ENCODE measurements at places on chromosomes 12 and 14.

GRCh38 chr14:75559451-75560222 lies 18.8 kb upstream of the FLVCR2 start:
- no peak for DNase-seq

DNA sequence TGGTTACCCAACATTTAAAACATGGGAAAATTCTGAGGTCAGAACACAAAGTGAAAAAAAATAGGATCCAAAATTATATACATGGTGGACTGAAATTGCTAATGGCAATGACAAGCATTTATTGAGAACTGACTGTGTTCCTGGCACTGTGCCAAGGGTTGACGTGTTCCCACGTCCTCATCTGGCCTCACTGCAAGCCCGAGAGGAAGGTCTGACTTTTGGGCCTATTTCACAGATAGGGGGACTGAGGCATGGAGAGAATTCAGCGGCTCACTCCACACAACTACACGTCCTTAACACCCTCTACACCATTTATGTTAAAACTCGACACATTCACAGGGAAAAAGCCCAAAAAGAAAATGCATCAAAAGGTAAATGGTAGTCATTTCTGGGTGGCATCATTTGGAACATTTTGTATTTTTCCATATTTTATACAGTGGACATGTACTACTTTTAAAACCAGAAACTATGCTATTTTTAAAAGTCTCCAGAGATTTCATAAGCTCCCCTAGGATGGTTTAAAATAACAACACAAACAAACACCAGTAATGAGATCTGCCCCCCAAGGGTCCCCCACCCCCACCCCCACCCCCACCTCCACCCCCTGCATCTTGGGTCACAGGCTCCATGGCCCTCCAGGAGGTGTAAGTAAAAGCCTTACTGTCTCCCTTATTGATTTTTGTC lies 27.7 kb downstream of the CLMN start:
- peak; percentile 48 for DNase-seq

GRCh38 chr14:76257111-76257803 lies 105.5 kb downstream of the GPATCH2L start:
- DNase-seq = no peak

GRCh38 chr12:111443586-111443985 lies 37.9 kb downstream of the SH2B3 start:
- DNase-seq = no peak

GRCh38 chr14:94571395-94571794 lies 9.8 kb upstream of the SERPINA5 start:
- DNase-seq = no peak

DNA sequence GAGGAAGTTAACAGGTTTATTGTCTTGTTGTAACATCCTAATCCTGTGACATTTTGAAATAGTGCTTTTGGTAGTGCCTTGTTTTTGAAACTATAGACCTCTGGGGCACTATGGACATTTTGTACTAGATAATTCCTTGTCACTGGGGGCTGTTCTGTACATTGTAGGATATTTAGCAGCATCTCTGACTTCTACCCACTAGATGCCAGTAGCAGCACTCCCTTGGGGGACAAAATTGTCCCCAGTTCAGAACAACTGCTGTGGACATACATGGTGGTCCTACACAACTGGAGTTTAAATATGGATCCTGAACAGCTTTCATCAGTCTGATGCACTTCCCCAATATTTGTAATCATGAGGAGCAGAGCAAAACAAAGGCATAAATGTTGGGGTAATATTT lies 264.7 kb downstream of the RAD51B start:
- no peak for DNase-seq

DNA sequence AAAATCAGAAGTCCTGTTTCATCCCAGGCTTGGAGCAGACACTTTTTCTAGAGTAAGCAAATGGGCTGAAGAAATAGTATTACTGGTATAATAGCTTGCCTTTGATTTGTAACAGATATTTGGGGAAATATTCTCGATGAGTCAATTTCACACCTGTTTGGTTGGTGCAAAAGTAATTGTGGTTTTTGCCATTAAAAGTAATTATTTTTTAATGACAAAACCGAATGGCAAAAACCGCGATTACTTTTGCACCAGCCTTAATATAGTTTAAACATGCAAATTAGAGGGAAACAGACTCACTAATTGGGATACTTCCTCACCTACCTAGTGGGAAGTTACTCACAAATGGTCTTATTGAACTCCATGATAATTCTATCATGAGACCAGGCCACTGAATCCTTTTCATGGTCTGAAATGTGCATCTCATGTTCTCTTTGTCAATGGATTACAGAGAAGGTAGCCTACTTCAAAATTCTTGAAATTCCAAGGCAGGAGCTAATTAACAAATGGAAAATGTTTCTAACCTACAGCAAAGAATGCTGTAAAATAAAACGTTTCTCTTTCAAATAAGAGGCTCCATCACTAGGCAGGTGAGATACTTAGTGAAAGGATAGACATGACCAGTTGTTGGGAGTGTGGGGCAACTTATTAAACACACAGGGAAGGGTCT lies 391.3 kb downstream of the EMP1 start:
- no peak for DNase-seq

DNA sequence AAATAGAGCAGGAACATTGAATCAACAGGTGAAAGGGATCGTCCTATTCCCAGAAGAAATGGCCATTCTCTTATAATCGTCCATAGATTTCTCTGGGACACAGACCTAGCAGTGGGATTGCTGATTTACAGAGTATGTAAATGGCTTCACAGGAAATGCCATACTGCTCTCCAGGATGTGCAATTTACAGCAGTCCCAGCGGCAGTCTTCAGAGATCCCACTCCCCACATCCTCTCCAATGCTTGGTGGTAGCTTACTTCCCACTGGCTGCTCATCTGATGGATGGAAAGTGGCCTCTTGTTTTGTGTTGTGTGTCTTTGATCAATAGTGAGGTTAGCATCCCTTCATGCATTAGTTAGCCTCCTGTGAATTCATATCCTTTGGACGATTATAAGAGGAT lies 58.1 kb upstream of the PRMT8 start:
- no peak for DNase-seq

DNA sequence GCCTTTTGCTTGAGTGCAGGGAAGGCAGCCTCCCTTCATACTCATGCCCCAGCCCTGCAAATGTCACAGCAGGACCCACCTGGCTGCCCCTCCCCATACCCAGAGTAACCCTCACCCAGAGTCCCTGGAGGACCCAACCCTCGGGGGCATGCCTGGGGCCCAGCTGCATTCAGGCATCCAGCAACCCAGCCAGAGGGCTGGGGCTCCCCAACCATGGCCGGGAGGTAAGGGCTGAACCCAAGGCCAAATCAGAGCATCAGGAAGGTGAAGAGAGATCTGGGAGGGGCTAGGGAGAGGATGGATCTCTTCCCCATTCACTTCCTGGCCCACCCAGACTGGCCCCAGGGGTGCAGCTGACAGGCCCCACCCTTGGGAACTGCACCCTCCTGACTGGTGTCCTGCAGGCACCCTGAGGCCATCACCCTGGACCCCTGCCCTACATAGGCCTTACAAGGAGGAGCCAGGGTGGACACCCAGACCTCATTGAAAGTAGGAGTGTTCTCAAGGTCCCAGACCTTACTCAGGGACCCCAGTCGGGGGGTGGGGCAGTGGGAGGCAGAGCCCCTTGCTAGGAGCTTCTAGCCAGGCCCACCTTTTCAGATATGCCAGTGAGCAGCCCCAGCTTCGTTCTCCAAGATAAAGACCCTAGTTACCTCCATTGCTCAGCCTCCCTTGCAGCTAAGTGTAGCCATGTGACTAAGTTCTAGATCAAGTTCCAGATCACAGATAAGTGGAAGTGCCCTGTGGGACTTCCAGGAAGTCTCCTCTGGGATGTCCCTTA lies 849 bp upstream of the PLD4 start:
- DNase-seq = no peak

DNA sequence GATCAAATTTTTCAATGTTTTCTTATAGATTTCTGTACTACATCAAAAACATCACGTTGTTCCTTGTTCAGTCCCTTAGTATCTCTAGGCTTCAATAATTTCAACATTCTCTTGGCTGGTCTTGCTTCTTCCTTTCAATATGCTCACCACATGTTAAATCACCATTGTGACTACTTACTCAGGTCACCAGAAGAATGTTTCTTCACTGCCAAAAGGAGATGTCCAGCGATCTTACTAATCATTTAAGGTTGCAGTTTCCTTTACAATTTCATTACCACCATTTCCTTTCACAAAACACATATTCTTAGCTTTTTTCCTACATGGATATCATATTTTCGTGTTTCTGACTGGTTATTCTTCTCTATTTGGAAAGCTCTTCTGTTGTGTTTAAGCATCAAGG lies 363.8 kb downstream of the NAV3 start:
- no peak for DNase-seq
